Activated CD8-positive, alpha-beta T cell treated with anti-CD3 and anti-CD28 coated beads, Interleukin-2, amount 10 ng/mL, durations not matched to agents 7 days and 5 days (primary cell): ENCODE measurements at places on chromosomes 3 and 15. TPM values are rescaled to one million over a fixed set of nuclear protein-coding genes. Genes with fewer than 3 reads are reported as not detected.

Gene GOLGA8T
- 1.3 TPM for total RNA-seq

Gene WDR93
- not detected for total RNA-seq

DNA sequence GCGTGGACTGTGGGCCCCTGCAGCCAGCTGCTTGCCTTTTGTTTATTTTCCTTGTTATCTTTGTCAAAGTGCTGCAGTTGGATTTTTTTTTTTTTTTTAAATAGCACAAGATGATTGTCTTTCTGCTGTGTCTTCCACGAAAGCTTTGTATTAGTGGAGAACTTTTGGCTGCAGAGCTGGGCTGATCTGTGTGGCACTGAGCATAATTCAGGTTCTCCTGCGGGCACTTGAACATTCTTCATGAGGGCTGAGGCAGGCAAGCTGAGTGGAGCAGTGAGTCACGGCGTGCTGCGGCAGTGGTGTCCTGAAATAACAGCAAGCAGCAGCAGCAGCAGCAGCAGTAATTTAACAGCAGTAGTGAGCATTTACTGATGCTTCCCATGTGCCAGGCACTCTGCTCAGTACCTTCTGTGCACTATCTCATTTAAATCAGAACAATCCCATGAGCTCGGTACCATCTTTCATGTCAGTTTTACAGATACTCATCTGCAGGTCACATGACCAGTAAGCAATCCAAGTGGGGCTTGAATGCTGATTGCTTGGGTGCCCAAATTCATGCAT is 45.8 kb downstream of the MITF start:
- no peak for DNase-seq

DNA sequence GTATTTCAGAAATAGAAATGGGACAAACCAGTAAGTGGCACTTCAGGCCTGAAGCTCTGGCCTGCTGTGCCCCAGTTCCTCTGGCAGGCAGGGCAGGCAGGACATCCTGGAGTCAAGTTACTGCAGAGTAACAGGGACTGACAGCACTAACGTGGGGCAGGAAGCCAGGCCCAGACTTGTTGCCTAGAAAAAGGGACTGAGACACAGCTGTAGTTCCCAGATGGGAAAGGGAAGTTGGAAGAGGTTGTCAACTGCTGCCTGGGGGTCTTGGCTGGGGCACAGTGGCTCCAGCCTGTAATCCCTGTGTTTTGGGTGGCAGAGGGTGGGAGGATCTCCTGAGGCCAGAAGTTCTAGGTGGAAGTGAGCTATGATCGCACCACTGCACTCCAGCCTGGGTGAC is 171.9 kb downstream of the FMN1 start:
- DNase-seq: no peak

DNA sequence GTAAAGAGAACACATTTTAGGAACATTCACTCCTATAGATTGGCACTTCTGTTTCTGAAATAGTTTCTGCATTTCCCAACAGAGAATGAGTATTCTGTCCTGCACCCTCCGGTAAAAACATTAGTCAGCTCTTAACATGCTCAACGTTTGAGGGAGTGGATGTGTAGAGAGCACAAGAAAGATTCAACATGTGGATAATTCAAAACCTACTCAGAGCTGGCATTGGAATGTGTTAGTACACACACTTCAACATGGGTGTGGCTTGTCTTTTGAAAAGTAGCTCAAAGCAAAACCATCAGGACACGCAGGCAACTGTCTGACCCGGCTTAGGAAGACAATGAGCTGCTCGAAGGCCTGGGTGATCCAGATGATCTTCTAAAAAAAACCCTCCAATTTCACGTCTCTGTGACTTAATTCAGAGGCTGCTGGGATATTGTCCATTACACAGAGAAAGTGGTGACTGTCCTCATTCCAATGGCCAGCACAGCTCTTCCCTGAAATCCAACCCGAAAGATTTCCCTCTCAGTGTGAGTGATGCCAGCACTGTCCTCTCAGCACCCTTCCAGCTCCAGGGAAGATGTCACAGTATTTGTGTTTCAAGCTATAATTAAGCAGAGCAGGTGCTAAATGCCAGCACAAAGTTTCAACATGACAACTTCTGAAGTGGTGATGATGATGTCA is 18.1 kb downstream of the FBN1 start:
- DNase-seq: no peak

DNA sequence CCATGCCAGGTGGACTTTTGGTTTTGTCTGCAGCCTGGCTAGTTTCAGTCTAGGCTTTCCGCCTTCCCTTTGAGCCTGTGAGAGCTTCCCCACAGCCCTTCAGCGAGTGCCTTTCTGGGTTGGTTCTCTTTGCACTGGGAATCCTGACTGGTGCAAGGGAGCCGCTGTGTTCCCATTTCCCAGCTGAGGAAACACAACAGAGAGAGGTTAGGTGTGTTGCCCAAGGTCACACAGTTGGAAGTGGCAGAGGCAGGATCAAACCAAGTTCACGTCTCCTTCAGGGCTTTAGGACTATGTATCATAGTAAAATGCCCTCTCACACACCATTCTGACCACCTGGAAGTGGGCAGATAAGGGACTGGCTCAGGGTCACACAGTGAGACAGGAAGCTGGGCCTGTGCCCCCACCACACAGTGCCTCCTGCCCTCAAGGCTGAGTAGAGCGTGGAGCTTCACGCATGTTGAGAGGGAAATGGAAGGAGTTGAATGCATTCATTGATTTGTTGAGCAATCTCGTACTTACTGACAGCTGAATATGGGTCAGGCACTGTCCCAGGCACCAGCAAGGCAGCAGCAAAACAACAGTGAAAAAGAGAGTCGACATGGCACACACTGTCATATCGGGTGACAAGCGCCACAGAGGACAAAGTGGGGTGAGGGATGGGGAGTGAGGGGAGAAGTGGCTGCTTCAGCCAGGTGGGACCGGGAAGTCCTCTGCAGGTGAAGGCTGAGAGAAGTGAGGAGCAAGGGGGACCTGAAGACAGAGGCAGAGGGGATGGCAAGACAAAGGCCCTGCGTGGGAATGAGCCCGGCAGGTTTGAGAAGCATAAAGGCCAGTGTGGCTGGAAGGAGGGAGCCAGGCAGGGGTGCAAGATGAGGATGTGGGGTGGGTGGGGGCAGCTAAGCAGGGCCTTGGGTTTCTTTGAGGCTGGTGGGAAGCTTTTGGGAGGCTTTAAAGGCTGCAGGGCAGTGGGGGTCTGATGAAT is 12.3 kb upstream of the ANPEP start:
- DNase-seq: no peak
